ENCODE measurements at places on chromosomes 13 and 19.

- DNase-seq = no peak
Measured at GRCh38 chr19:7638802-7639465, 2.0 kb downstream of the STXBP2 start.

DNA sequence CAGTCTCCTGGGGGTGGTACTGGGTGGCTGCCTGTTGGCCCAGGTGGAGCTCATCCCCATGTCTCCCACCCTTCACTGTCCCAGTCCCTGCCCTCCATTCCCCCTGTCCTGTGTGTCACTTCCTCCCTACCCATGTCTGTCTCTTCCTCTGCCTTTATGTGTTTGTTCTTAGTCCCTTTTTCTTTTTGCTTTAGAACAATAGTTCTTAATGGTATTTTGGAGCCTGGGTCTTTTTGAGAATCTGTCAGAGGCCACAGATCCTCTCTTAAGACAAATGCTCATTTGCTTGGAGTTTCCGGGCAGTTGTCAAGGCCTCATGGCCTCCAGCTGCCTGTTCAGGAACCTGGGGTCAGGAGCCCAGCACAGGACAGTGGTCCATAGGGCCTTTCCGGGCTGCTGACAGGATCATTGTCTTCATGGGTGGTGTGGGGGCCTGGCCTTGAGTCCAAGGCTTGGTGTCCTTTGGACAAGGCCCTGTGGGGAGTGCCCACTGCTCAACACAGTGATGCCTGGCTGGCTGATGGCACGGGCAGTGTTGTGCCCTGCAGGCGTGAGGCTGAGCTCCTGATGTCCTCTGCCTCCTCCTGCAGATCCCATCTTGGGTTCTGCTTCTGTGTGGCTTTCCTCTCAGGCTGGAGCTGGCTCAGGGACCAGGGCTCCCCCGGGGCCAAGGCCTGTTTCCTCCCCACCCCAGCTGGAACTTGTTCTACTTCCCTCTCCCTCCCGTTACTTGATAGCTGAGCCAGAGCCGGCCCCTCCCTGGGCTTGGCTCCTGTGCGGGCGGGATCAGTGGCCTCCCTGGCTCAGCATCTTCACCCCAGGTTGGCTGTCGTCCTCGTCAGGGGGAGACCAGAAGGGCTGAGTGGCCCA is 3.5 kb downstream of the EGLN2 start:
- no peak for DNase-seq

- no peak for DNase-seq
Measured at GRCh38 chr19:5193192-5193591, 147.4 kb downstream of the PTPRS start.

- DNase-seq = no peak
Measured at GRCh38 chr13:40120288-40120687, 464.8 kb downstream of the COG6 start.

- no peak for DNase-seq
Measured at GRCh38 chr19:40136818-40137217, 46.1 kb upstream of the ZNF780A start.
